Spinal cord (tissue), 10 donors: ENCODE measurements at places on chromosomes 7 and 10. TPM values are rescaled to one million over a fixed set of nuclear protein-coding genes. Genes with fewer than 3 reads are reported as not detected.

- no peak for DNase-seq
- H3K4me1 ChIP-seq: no peaks in the 10 kb centered on the region
- no peak overlapping the region for H3K4me3 ChIP-seq
Observed at GRCh38 chr10:20627946-20628507, 269.1 kb downstream of the NEBL start.

- H3K4me1 ChIP-seq: no peaks in the 10 kb centered on the region
- H3K27ac ChIP-seq: no peak overlapping the region
- H3K27me3 ChIP-seq: no peaks in the 10 kb centered on the region
- peaks cover 87% of the 10 kb centered on the region for H3K36me3 ChIP-seq
- DNase-seq: no peak
Observed at GRCh38 chr7:99005776-99006175, 127.4 kb downstream of the TRRAP start.

- no peak overlapping the region for H3K4me3 ChIP-seq
- peaks cover 73% of the 10 kb centered on the region for H3K4me1 ChIP-seq
- DNase-seq: no peak
- no peaks in the 10 kb centered on the region for H3K36me3 ChIP-seq
- peak overlapping the region; percentile 75 for H3K27ac ChIP-seq
- no peaks in the 10 kb centered on the region for H3K27me3 ChIP-seq
Observed at GRCh38 chr10:124074501-124075109, 18.8 kb downstream of the CHST15 start.

DNA sequence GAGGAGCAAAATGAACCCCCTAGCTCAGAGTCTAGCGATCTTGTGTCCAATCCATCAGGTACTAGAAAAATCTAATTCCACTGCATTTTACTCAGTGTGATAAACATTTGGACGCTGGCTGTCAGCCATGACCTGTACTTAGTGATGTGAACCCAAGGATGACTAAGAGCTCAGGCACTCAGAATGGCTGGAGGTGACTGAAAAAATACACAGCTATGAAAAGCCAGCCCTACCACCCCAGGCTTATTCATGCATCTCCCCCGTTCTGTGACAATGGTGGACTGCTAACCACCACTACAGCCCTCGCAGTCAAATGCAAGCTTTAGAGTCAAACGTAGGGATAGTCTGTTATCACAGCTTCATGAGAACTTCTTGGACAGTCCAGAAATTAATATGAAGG is 14.9 kb downstream of the AFAP1L2 start:
- no peaks in the 10 kb centered on the region for H3K27me3 ChIP-seq
- H3K27ac ChIP-seq: no peak overlapping the region
- peaks cover 53% of the 10 kb centered on the region for H3K4me1 ChIP-seq
- no peak overlapping the region for H3K4me3 ChIP-seq

DNA sequence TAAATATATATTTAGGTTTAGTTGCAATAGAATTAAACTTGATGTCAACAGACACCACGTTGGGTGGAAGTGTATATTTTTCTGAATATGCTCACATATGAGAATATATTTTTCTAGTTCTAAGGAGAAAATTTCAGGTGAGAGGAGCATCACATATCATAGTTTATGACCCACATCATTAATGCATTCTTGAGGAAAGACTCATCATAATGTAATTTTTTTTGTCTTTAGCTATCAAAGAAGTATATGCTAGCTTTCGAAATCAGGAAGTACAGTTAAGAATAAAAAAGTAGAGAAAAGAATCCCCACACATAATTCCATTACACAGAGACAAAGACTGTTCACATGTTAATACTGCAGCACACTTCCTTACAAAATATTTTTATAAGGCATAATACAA is 30.4 kb downstream of the A1CF start:
- no peaks in the 10 kb centered on the region for H3K27me3 ChIP-seq
- no peak overlapping the region for H3K4me3 ChIP-seq

- DNase-seq: no peak
- H3K27ac ChIP-seq: no peak overlapping the region
Observed at GRCh38 chr10:86063341-86063740, 303.3 kb downstream of the GRID1 start.

DNA sequence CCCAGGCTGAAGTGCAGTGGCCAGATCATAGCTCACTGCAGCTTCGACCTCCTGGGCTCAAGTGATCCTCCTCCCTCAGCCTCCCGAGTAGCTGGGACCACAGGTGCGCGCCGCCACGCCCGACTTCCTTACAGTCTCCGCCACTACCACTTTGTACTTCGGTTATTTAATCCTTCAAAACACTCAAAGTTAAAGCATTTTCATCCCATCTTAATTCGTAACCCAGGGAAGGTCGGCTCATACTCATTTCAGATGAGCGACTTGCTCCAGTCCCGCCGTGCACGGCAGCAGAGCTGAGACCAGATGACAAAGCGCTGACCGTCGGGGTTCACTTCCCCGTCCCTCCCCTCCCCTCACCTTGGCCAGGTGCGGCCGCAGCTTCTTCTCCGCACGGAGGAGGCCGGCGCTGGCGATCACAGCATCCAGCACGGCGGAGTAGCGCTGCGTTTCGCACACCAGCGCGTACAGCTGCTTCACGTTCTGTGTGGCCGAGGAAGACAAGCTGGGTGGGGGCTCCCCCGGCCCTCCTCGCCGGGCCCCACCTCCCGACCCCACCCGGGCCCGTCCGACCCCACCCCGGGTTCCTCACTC is 457 bp downstream of the NSUN5 start:
- H3K27ac ChIP-seq: no peak overlapping the region
- no peaks in the 10 kb centered on the region for H3K27me3 ChIP-seq
- H3K36me3 ChIP-seq: peaks cover 37% of the 10 kb centered on the region
- no peak for DNase-seq

DNA sequence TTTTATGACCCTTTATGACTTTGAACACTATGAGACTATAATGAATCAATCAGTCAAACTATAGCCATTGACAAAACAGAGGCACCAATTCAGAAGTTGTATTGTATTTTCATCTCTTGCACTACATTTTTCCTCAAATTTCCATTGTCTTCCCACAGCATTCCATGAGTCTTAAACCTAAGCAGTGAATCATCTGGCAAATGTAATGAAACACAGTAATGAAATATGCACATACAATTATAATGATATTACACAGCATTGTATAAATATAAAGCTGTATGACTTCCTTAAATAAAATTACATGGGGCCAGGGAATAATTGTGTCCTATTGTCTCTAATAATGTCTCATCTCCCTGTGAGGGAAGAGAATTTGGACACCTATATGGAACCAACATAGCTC is 45.0 kb downstream of the VWDE start:
- DNase-seq: no peak
- H3K4me1 ChIP-seq: no peaks in the 10 kb centered on the region
- no peaks in the 10 kb centered on the region for H3K27me3 ChIP-seq

DNA sequence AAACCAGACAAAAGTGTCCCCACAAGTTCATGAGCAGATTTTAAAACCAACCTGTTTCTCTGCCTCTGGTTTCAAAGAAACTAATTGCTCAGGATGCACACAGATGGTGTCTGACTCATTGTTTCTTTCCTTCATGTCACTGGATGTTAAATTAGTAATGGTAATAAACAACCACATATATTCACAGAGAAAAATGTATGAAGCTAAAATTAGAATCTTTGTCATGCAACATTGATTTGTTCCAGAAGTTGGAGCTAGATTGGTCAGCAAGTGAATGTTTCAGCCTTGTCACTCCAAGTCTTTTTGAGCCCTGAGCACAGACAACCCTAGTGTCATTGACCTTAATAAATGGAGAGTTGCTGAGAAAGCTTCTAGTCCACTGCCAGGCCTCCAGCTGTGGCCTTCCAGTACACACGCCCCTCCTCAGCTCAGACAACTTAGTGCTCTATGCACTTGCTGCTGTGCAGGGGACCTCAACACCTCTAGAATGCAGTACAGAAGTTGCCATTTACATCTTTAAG is 175.9 kb downstream of the CCDC71L start:
- H3K27me3 ChIP-seq: no peaks in the 10 kb centered on the region
- H3K4me1 ChIP-seq: no peaks in the 10 kb centered on the region
- no peaks in the 10 kb centered on the region for H3K36me3 ChIP-seq
- H3K4me3 ChIP-seq: no peak overlapping the region
- H3K27ac ChIP-seq: no peak overlapping the region

- no peaks in the 10 kb centered on the region for H3K36me3 ChIP-seq
- peak within 1 kb of the TSS; percentile 91 for H3K27ac ChIP-seq
- DNase-seq: peak; percentile 47
- peak within 1 kb of the TSS; percentile 83 for H3K4me3 ChIP-seq
- peaks cover 7% of the 10 kb centered on the region for H3K4me1 ChIP-seq
- no peaks in the 10 kb centered on the region for H3K27me3 ChIP-seq
Observed at GRCh38 chr7:148698397-148699023, at the start of gene CUL1. CUL1 (plus strand) TSS chr7:148698903; CDS start chr7:148730123, 31,220 bp downstream.

DNA sequence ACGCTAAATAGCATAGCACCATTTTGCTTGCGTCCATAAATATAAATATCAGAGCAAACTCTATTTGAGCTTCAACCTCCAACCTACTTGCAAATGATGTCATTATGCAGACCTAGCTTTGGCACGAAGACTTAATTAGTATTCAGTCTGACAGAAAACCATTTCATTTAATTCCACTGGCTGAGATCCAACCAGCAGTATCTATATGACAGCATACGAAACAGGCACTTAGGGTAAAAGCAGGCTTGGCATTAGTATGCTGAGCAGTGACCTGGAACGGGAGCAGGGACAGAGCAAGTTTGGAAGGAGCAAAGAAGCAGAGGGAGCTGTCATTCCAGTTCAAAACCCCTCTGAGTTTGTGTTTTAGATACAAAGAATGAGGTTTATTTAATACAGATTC is 312.5 kb upstream of the CHRM2 start:
- H3K4me3 ChIP-seq: no peak overlapping the region
- H3K27me3 ChIP-seq: no peaks in the 10 kb centered on the region
- no peak overlapping the region for H3K27ac ChIP-seq
- no peaks in the 10 kb centered on the region for H3K36me3 ChIP-seq
- DNase-seq: peak; percentile 94
- H3K4me1 ChIP-seq: no peaks in the 10 kb centered on the region

DNA sequence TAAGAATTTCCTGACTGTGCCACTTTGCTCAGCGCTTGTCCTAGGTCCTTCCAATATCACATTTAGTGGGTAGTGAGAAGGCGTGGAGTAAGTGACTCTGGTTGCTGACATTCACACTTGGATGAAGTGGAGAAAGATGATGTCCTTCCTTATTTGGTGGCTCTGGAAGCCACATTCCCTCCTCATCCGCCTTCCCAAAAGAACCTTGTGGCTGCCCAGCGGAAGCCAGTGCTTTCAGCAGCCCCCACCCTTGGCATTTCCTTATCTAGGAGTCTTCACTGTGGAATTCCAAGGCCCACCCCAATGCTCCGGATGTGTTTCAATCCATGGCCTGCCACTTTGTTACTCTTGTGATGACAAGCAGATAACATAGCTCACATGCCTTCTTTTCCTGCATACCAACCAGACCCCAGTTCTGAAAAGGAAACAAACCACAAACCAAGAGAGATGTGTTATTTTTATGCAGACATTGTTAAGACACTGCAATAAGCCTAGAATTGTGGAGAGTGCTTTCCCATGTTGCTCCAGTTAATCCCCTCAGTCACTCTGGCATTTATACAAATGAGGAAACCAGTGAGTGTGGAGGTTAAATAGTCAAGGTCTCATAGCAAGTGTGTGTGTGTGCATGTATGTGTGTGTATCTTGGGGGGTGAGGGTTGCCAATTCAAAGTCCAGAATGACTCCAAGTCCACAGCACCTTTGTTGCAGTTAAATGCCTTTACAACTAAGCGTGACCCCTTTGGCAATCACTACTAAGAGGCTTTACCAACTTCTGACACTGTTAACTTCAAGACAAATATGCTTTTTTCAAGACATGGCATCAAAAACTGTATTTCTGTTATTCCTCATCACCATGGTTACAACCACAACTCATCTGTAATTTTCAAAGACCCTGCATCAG is 10.3 kb upstream of the ANKRD1 start:
- no peak overlapping the region for H3K4me3 ChIP-seq
- H3K27ac ChIP-seq: peak overlapping the region; percentile 80
- peaks cover 18% of the 10 kb centered on the region for H3K4me1 ChIP-seq

GRCh38 chr10:69740126-69740525 is 61.6 kb upstream of the COL13A1 start:
- H3K4me1 ChIP-seq: peaks cover 11% of the 10 kb centered on the region
- no peak for DNase-seq
- no peaks in the 10 kb centered on the region for H3K36me3 ChIP-seq

- H3K4me3 ChIP-seq: no peak overlapping the region
- peak; percentile 26 for DNase-seq
- H3K27ac ChIP-seq: no peak overlapping the region
Observed at GRCh38 chr10:67098461-67098860, 172.6 kb downstream of the LRRTM3 start.

- DNase-seq: peak; percentile 5
- no peaks in the 10 kb centered on the region for H3K36me3 ChIP-seq
- no peak overlapping the region for H3K4me3 ChIP-seq
- H3K4me1 ChIP-seq: no peaks in the 10 kb centered on the region
Observed at GRCh38 chr10:5168897-5169420, 16.0 kb downstream of the AKR1C8 start.

DNA sequence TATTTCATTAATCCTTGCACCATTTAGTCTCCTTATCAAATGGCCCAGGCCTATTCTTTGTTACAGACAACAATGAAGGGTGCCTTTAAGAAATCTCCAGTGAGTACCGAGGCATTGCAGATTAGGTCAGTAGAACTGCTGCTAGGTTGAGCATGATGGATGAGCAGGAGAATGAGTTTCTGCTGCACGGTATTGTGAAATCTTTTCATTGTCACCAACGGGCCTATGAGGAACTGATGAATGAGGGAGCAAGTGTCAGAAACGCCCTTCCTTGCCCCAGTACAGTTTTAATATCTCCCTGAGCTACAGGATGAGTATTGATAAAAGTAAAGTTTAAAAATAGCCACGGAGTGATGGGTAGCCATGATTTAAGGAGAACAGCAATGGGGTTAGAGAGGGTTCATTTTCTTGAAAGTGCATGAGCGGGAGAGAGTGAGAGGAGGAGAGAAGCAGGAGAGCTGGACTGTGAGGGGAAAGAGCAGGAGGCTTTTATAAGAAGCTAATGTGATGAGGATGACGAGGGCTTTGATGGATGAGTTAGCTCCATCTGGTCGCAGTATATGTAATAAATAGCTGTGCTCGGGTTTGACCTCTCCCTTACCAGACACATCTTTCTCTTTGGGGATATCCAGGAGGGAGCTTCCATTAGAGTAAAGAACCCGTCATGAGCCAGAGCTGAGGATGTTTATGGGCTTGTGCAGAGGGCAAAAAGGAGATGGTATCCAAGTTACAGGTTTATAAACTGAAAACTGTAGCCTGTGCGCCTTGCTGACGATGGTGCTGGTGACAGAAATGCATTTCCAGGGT is 526.1 kb downstream of the LRMDA start:
- no peak overlapping the region for H3K27ac ChIP-seq
- H3K36me3 ChIP-seq: no peaks in the 10 kb centered on the region
- H3K4me1 ChIP-seq: no peaks in the 10 kb centered on the region
- DNase-seq: no peak
- no peaks in the 10 kb centered on the region for H3K27me3 ChIP-seq
- H3K4me3 ChIP-seq: no peak overlapping the region

AGBL3 gene
- total RNA-seq: 5.5 TPM

MEIG1 gene
- total RNA-seq: not detected

DLG5 gene
- 27.5 TPM for total RNA-seq

TRIM50 gene
- 0.22 TPM for total RNA-seq

PCGF5 gene
- total RNA-seq: 48.7 TPM

PNLIPRP1 gene
- not detected for total RNA-seq

INSIG1 gene
- 136 TPM for total RNA-seq

EEPD1 gene
- total RNA-seq: 34.2 TPM

CALN1 gene
- 14.7 TPM for total RNA-seq

CH25H gene
- 0.83 TPM for total RNA-seq

GIMAP5 gene
- total RNA-seq: 8.6 TPM

UBE2D4 gene
- total RNA-seq: 30.9 TPM

SLC26A3 gene
- not detected for total RNA-seq

DYNC1I1 gene
- 66.8 TPM for total RNA-seq

SKAP2 gene
- 17.6 TPM for total RNA-seq

JAZF1 gene
- total RNA-seq: 47.3 TPM
